Ascending aorta (tissue), 2 donors: ENCODE measurements at places on chromosomes 1 and 21. TPM values are rescaled to one million over a fixed set of nuclear protein-coding genes. Genes with fewer than 3 reads are reported as not detected.

OR6K3 gene
- not detected for total RNA-seq

GRHL3 gene
- total RNA-seq, result not detected

PFKFB2 gene
- total RNA-seq, result 1.2 TPM

DNA sequence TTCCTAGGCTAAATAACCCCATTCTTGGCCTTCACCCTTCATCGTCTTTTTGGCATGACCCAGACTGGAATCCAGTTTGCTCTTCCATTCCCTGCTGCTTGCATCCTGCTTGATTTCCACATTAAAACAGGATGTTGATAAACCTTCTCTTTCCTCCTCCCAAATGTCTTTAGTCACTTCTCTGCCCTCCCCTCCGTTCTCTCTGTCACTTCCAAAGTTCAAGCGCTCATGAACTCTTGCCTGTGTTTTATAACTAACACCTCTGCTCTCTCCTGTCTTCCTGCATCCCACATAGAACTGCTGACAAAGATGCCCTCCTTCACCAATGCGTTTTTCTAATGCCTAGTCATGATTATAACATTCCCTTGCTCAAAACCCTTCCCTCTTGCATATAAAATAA is 65.6 kb upstream of the SLC44A3 start:
- DNase-seq, result no peak

- no peak for DNase-seq
Observed at GRCh38 chr1:199561334-199561733, 466.2 kb upstream of the NR5A2 start.

DNA sequence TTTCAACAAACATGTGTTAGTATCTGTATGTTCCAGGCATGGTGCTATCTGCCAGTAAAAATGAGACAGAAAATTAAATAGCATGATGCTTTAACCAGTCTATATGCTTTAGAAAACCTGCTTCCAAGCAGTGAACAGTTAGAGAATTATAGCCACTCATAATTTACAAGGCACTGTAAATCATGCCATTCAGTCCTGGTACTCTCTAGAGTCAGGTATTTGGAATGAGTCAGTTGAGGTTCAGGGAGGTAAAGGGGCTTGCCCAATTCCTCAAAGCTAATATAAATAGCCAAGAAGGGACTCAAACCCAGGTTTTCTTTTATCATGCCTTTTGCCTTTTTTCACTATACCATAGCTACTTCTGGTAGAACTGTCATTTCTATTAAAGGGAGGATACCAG is 184.4 kb downstream of the NFIA start:
- no peak for DNase-seq

GRCh38 chr1:156571261-156571852 is 1.0 kb downstream of the IQGAP3 start:
- no peak for DNase-seq

DNA sequence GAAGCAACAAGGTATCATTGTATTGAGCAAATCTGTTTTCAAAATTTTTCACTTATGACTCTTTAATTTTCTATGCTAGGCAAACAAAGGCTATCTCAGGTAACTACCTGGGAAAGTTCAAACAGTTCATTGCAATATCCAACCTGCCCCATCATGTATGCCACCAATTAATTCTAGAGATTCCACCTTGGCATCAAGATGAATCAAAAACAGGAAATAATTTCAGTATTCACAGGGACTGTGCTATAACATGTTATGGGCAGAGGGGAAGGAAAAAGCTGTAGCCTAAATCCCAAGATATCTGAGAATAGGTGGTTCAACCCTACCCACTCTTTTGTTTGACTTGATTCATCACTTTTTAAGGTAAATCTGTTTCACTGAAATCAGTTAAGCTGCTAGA is 67.5 kb upstream of the SH3GLB1 start:
- DNase-seq, result no peak

DNA sequence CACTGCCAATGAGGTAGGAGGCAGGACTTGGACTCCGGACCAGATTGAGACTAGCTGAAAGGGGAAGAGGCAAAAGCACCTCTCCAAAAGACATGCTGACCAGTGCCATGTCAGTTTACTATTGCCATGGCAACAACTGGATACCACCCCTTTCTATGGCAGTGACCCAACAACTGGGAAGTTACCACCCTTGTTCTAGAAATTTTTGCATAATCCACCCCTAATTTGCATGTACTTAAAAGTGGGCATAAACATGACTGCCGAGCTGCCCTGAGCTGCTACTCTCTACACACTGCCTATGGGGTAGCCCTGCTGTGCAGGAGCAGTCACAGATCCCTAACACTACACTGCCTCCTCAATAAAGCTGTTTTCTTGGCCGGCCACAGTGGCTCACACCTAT is 19.0 kb upstream of the SLC6A9 start:
- no peak for DNase-seq

DNA sequence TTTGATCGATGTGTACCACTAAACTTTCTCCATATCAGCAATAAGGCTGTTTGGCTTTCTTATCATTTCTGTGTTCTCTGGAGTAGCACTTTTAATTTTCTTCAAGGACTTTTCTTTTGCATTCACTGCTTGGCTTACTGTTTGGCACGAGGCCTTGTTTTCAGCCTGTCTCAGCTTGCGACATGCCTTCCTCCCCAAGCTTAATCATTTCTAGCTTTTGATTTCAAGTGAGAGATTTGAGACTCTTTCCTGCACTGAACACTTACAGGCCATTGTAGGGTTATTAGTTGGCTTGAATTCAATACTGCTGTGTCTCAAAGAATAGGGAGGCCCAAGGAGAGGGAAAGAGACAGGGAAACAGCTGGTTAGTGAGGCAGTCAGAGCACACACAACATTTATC is 120.6 kb upstream of the KCND3 start:
- DNase-seq, result no peak
